ENCODE measurements at places on chromosomes 2 and 18. TPM values are rescaled to one million over a fixed set of nuclear protein-coding genes. Genes with fewer than 3 reads are reported as not detected.

Gene BCL2
- total RNA-seq, result 3.1 TPM

Gene LIMS1
- 37.8 TPM for total RNA-seq

DNA sequence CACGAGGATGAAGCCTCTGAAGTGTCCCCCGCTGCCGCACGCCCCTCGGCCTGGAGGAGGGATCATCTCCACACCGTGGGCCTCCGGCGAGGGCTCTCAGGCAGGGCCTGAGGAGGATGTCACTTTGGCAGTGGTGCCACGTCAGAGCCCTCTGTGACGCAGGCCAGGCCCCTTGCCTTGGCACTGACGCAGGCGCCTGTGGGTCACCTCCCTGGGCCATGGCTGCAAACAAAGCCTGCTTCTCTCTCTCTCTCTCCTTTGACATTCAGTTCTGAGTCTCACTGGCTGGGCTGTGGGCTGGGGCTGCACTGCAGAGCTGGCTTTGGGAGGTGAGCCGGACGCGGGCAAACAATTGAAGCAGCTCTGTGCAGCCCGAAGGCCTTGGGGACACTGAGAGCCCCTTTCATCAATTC lies 273.7 kb downstream of the TWIST2 start:
- H3K27ac ChIP-seq, result peak overlapping the region; percentile 42
- H3K4me3 ChIP-seq, result no peak overlapping the region
- no peaks in the 10 kb centered on the region for H3K4me1 ChIP-seq
- no peaks in the 10 kb centered on the region for H3K27me3 ChIP-seq
- H3K36me3 ChIP-seq, result peaks cover 51% of the 10 kb centered on the region

GRCh38 chr2:25304321-25304720 lies 37.4 kb downstream of the DNMT3A start:
- peaks cover 37% of the 10 kb centered on the region for H3K4me1 ChIP-seq
- H3K27ac ChIP-seq, result no peak overlapping the region
- no peaks in the 10 kb centered on the region for H3K27me3 ChIP-seq
- H3K4me3 ChIP-seq, result no peak overlapping the region
- DNase-seq, result no peak

GRCh38 chr2:182182436-182182835 lies 196.8 kb downstream of the PPP1R1C start:
- no peak for DNase-seq
- H3K4me1 ChIP-seq, result no peaks in the 10 kb centered on the region
- no peak overlapping the region for H3K4me3 ChIP-seq
- no peaks in the 10 kb centered on the region for H3K27me3 ChIP-seq
- no peak overlapping the region for H3K27ac ChIP-seq
- no peaks in the 10 kb centered on the region for H3K36me3 ChIP-seq

Gene G6PC2
- not detected for total RNA-seq

Gene CNTNAP5
- total RNA-seq, result not detected

GRCh38 chr18:52992041-52992440 lies 652.0 kb downstream of the DCC start:
- H3K27ac ChIP-seq, result no peak overlapping the region
- no peak for DNase-seq
- H3K27me3 ChIP-seq, result no peaks in the 10 kb centered on the region
- H3K4me1 ChIP-seq, result no peaks in the 10 kb centered on the region
- no peaks in the 10 kb centered on the region for H3K36me3 ChIP-seq
- H3K4me3 ChIP-seq, result no peak overlapping the region

GRCh38 chr18:38241736-38242135 lies 676.1 kb upstream of the CELF4 start:
- peaks cover 4% of the 10 kb centered on the region for H3K4me1 ChIP-seq
- no peak overlapping the region for H3K4me3 ChIP-seq
- no peak for DNase-seq
- H3K27ac ChIP-seq, result no peak overlapping the region
- no peaks in the 10 kb centered on the region for H3K36me3 ChIP-seq

- H3K36me3 ChIP-seq, result no peaks in the 10 kb centered on the region
- H3K27me3 ChIP-seq, result no peaks in the 10 kb centered on the region
- H3K4me1 ChIP-seq, result no peaks in the 10 kb centered on the region
- no peak overlapping the region for H3K4me3 ChIP-seq
- no peak overlapping the region for H3K27ac ChIP-seq
Observed at GRCh38 chr18:27363872-27364271, 178.8 kb upstream of the CHST9 start.

Gene TDRD15
- total RNA-seq, result 0.34 TPM

GRCh38 chr2:12448846-12449505 lies 267.8 kb upstream of the TRIB2 start:
- no peaks in the 10 kb centered on the region for H3K27me3 ChIP-seq
- H3K4me3 ChIP-seq, result no peak overlapping the region
- no peaks in the 10 kb centered on the region for H3K4me1 ChIP-seq

- H3K4me1 ChIP-seq, result no peaks in the 10 kb centered on the region
- H3K27ac ChIP-seq, result no peak overlapping the region
- H3K4me3 ChIP-seq, result no peak overlapping the region
- no peaks in the 10 kb centered on the region for H3K36me3 ChIP-seq
Observed at GRCh38 chr2:220228310-220229006, 601.0 kb downstream of the SLC4A3 start.

DNA sequence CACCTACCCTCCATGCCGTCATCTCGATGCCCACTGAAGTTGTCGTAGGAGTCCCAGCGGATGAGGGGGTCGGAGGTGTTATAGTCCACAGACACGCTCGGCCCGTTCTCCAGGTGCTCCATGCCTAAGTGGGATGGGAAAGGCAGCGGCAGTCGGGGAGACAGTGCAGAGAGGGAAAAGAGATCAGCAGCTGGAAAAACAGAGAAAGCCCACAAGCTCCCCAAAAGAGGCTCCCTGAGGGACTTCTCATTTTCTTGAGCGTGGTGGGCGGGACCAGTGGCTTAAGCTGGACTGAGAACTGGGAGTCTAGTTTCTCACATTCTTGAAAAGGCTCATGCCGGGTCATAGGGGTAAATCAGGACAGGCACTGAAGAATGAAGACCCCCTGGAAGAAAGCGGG lies 121.9 kb downstream of the TNS1 start:
- no peak overlapping the region for H3K4me3 ChIP-seq
- peaks cover 56% of the 10 kb centered on the region for H3K4me1 ChIP-seq
- no peaks in the 10 kb centered on the region for H3K27me3 ChIP-seq

GRCh38 chr2:203650860-203651613 lies 55.4 kb upstream of the CD28 start:
- no peaks in the 10 kb centered on the region for H3K27me3 ChIP-seq
- no peak for DNase-seq
- H3K27ac ChIP-seq, result peak overlapping the region; percentile 73
- H3K4me3 ChIP-seq, result no peak overlapping the region
- H3K36me3 ChIP-seq, result no peaks in the 10 kb centered on the region

DNA sequence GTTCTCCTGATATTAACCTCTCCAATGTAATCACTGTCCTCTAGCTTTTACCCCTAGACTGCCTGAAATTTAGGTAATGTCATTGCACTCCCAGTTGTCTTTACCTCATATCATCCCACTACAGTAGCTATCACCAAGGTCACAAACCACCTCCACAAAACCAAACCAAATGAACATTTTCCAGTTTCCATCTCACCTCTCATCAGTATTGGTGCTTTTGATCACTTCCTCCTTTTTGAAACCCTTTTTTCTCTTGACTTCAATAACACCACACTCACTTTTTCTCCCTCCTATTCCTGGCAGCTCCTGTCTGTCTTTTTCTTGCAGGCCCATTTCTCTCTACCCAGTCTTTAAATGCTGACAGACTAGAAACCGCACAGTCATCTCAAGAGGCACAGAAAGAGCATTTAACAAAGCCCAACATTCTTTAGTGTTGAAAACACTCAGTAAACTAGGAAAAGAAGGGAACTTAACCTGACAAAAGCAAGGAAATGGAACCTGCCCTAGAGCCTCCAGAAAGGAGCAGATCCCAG lies 95.9 kb upstream of the SIX2 start:
- no peaks in the 10 kb centered on the region for H3K4me1 ChIP-seq
- no peak for DNase-seq
- H3K27ac ChIP-seq, result no peak overlapping the region
- no peak overlapping the region for H3K4me3 ChIP-seq

DNA sequence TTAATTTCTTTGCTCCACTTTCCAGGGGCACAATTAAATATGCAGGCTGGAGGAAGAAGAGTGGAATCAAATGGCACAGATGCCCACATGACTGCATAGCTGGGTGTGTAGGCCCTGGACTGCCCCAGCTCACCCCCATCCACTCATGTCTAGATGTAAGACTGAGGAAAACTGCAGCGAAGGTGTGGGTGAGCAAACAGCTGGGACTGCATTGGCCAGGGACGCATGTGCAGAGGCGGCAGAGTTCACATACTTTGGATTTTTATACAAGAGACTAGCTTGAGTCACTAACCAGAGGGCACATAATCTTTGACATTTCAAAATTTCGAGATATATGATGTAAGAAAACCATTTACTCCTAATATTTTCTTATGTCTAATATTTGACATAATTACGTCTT lies 60.1 kb downstream of the SPIRE1 start:
- no peaks in the 10 kb centered on the region for H3K36me3 ChIP-seq
- H3K27me3 ChIP-seq, result no peaks in the 10 kb centered on the region
- no peak overlapping the region for H3K4me3 ChIP-seq
- no peak for DNase-seq

Gene HK2
- total RNA-seq, result 24.2 TPM

DNA sequence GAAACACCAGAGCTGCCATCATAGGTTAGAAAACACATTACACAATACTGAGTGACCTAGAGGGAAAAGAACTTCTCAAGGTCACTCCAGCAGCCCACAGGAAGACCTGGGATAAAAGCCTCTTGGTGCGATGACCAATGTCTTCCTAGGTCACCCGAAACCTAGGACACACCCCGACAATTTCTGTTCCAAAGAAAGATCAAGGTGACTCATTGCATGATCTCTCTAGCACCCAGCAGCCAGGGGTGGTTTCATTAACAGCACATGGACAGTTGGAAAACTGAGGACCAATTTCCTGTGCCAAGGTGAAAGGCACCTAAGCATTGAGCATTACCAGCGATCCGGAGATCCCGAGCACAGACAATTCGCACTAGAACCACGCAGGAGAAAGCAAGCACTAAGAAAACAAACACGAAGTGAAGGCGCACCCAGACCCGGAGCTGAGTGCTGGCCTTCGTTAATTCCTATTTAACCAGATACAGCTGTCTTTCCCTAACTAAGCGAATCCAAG lies 1.5 kb downstream of the CACNB4 start:
- H3K4me1 ChIP-seq, result peaks cover 49% of the 10 kb centered on the region
- H3K4me3 ChIP-seq, result peak overlapping the region; percentile 65
- peak overlapping the region; percentile 79 for H3K27ac ChIP-seq
- H3K27me3 ChIP-seq, result no peaks in the 10 kb centered on the region

Gene ANKRD29
- 10.1 TPM for total RNA-seq

All from esophagus squamous epithelium (tissue), 5 donors.